ENCODE measurements at places on chromosomes 16 and 17.

- DNase-seq = no peak
Observed at GRCh38 chr16:84091460-84091859, 25.3 kb downstream of the MBTPS1 start.

- DNase-seq = no peak
Observed at GRCh38 chr16:80350061-80350460, 190.7 kb upstream of the DYNLRB2 start.

GRCh38 chr16:79993629-79994209 lies 393.2 kb upstream of the MAF start:
- DNase-seq = no peak

DNA sequence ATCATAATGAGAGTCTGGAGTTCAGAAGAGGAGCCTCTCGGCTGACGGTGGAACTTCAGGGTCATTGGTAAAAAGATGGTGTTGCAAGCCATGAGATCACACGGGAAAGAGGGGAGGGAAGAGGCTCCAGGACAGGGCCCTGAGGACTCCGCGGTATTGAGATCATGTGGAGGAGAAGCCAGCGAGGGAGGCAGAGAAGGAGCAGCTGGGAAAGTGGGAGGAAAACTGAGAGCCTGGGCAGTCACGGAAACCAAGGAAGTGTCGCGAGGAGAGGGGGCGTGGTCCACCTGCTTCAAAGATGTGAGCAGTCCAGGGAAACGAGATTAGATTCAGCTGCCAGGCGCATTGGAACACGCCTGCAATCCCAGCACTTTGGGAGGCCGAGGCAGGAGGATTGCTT lies 27.7 kb upstream of the SBK1 start:
- peak; percentile 36 for DNase-seq

GRCh38 chr16:588639-588888 lies 1.3 kb upstream of the RAB40C start:
- DNase-seq = no peak

- DNase-seq = no peak
Observed at GRCh38 chr16:81684901-81685300, 94.2 kb upstream of the PLCG2 start.

DNA sequence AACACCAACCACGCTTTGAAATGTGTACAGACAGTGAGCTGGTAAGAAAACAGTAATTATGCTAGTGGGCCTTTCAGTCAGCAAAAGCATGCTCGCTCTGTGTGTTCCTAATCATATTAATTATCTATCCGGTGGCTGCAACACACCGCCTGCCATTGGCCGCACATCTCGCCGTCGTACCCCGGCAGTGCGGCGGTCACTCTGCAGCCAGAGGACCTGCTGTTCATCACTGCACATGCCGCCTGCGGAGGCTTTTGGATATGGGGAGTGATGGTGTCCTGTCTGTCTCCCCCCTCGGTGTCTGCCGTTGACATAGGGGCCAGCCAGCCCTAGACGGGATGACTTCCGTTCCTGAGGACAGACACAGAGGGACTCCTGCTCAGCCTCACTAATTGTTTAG lies 68.5 kb downstream of the RPA1 start:
- no peak for DNase-seq

GRCh38 chr16:85753976-85754375 lies 3.1 kb upstream of the C16orf74 start:
- no peak for DNase-seq

- no peak for DNase-seq
Observed at GRCh38 chr17:17322516-17323510, 19.6 kb downstream of the NT5M start.

DNA sequence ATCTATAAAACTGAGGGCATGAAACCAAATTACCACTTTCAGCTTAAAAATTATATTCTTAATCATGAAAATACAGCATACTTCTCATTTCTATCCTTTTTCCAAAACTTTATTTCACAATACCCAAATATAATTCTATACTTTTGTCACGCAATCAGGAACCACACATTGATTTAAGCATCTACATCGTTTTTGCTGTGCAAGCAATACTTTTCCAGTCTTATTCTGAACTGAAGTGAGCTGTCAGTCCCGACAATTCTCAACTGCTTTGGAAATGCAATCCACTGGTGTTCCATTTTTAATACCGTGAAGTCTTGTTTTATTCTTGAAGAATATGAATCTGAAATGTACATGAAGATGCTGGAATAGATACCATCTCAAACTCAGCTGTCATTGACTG lies 60.1 kb upstream of the NOL11 start:
- no peak for DNase-seq

GRCh38 chr16:49739381-49739780 lies 116.5 kb downstream of the ZNF423 start:
- DNase-seq = no peak

- peak; percentile 41 for DNase-seq
Observed at GRCh38 chr16:46857368-46857945, 26.5 kb upstream of the C16orf87 start.

- no peak for DNase-seq
Observed at GRCh38 chr17:36653856-36654255, 52.5 kb downstream of the MRM1 start.

DNA sequence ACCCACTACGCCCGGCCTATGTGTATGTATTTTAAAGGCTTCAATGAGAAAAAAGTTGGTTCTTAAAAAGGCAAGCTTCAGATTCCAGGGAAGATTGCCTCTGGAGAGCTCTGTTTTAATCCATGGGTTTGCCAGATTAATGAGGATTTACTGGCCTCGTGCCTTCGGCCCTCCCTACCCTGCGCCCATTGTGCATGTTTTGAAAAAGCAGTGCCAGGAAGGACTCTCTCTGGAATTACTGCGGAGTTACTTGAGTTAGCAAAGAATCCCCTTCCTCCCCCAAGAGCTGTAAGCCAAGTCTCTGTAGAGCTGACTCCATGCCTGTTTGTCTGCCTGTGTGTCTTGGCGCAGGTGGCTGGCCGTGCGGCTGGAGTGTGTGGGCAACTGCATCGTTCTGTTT lies 98.9 kb downstream of the ABCC6 start:
- DNase-seq = no peak

DNA sequence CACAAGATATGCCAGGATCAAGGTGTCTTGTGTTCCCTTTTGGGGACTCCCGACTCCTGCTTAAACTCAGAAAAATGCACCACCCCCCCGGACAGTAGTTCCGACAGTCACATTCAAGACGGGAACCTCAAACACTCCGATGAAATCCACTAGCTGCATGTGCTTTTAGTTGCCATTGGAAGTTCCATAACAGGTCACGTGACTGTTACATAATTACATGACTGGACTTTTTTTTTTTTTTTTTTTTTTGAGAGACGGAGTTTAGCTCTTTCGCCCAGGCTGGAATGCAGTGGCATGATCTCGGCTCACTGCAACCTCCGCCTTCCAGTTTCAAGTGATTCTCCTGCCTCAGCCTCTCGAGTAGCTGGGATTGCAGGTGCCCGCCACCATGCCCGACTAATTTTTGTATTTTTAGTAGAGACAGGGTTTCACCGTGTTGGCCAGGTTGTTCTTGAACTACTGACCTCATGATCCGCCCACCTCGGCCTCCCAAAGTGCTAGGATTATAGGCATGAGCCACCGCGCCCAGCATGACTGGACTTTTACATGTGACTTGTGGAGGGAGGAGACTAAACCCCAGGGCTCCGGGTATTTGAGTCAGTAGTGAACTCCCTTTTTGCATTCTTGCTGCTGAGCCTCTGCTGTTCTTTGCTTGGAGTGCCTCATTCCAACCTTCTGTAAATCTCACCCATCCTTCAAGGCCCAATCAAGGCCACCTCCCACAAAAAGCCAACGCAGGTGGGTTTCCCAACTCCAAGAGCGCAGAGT lies 1.6 kb downstream of the SIRT7 start:
- DNase-seq = no peak

GRCh38 chr17:69286257-69286656 lies 40.7 kb downstream of the ABCA5 start:
- no peak for DNase-seq

- DNase-seq = no peak
Observed at GRCh38 chr17:32445497-32445896, 1.2 kb downstream of the PSMD11 start.

- DNase-seq = no peak
Observed at GRCh38 chr17:77325577-77326075, 184.9 kb downstream of the SEC14L1 start.

- DNase-seq = no peak
Observed at GRCh38 chr16:22001591-22001990, 675 bp upstream of the PDZD9 start.

DNA sequence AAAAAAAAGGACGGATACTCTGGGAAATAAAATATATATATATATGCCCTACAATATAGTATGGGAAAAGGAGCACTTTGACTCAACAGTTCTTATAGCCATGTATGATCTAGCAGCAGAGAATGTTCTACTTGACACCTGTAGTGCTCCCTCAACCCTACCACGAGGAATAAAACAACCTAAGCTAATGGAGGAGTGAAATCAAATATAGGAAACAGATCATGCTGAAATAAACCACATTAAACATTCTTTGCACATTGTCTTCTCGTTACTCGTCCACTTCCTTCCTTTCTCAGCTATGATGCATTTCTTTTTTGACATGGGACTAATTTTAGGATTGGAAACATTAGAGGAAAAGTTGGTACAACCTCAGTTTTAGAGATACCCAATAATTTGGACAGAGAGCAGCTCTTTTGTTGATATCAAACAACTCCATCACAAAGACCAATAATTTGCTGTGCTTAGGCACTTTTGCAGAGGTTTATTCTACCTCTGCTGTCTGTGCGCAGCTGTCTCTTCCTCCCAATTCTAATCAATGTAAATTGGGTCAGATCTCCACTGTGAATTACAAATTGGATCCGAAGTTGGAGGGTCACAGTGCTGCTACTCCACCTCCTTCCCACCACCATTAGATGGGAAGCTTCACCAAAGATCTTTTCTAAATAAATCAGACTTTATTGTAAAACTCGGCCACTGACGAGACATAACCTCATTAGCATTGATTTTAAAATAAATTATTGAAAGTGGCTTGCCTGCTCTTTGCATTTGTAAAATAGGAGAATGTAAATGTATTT lies 65.8 kb downstream of the SNX11 start:
- DNase-seq = no peak

DNA sequence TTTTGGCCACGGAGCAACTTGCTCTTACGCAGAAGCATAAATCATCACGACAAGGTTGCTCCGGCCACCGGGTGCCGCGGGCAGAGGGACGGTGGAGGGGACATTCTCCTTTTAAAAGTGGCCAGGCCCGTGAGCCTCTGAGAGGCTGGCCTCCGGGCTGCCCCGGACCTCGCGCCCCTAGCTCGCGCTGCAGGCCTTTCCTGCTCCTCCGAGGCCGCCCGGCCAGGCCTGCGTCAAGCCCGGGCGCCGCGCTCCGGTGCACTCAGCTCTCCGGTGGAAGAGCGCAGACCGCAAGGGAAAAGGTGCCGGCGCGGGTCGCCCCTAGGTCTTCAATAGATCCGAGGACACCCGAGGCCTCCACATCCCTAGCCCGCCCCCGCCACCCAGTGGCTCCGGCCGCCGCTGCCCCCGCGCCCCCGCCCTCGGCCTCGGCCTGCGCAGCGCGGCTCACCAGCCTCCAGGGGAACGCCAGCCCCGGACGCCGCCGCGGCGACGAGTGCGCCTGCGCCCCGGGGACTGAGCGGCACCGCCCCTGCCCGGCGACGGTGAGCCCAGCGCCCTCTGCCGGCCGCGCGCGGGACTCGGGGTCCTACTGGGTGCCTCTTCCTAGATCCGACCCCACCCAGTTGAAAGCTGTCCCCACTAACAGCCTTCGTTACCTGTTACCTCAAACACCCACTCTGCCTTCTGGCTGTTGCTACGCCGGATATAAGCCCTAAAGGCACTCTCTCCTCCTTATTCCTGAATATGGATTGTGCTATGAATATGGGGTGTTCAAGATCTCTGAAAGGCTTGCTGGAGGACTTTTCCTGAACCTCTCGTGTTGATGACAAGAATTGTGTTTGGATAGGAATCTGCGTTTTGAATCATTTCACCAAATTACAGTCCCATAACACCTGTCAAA lies at the start of gene LYRM9:
TSS of gene LYRM9 (minus strand) at position 500 of the 904 bp plus-strand sequence. CDS start 10,671 bp downstream, outside the sequence.
- DNase-seq = peak; percentile 93

DNA sequence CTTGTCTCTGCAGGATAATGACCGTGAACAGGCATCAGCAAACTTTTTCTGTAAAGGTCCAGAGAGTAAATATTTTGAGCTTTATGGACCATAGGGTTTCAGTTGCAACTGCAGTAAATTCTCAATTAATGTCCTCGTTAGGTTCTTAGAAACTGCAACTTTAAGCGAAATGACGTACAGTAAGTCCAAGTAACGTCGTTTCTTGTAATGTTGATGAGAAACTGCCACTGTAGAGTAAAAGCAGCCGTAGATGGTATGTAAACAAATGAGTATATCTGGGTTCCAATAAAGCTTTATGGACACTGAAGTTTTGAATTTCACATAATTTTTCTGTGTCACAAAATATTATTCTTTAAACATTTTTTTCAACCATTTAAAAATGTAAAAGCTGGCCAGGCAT lies 4.9 kb downstream of the CHD9 start:
- no peak for DNase-seq

GRCh38 chr17:27747462-27748359 lies 52.6 kb downstream of the NOS2 start:
- DNase-seq = no peak

DNA sequence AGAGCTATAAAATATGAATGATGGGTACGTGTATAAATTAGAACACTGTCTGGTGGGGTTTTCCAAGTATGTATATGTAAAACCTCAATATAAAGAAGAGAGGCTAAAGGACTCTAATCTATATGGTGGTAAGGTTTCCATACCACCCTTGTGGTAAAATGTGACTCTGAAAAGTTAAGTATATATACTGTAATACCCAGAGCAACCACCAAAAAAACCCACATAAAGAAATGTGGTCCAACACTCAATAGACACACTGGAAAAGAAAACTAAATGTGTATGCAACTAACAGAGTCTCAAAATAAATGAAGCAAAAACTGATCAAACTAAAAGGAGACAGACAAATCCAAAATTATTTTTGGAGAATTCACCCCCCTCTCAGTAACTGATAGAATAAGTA lies 72.2 kb downstream of the XPO6 start:
- no peak for DNase-seq

GRCh38 chr16:6193718-6194117 lies 1096.1 kb upstream of the EEF2KMT start:
- no peak for DNase-seq

DNA sequence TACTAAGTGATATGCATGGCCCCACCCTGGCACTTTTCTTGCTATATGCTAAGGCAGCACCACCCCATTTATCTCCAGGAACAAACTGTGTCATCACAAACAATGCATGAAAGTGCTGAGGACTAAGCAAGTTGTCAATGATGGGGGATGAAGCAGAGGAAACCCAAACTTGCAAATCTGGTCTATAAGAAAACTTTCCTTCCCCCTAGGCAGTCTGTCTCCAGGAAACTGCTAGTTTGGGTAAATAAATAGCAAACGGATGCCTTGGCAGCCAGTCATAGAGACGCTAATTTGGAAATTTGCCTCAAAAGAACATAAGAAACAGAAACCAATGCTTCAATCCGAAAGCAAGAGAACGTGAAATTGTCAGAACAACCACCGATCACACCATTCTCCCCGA lies 5.6 kb upstream of the HSBP1 start:
- no peak for DNase-seq

DNA sequence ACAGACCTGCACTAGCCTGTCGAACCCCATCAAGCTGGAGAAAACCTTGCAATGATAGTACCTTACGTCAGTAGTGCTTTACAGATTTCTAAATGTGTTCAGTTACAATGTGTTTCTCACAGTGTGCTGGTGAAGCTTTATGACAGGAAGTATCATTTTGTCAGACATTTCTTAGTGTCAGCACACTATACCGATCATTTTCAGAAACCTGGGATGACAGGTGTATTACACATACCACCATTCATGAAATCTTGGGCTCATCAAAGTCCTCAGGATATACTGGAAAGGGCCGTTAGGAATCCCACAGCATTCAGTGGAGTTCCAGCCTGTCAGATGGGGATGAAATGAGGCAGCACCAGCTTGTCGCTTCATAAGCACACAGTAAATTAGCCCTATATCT lies 27.3 kb downstream of the TTC19 start:
- DNase-seq = no peak
